ENCODE measurements at places on chromosomes 11 and 22.

DNA sequence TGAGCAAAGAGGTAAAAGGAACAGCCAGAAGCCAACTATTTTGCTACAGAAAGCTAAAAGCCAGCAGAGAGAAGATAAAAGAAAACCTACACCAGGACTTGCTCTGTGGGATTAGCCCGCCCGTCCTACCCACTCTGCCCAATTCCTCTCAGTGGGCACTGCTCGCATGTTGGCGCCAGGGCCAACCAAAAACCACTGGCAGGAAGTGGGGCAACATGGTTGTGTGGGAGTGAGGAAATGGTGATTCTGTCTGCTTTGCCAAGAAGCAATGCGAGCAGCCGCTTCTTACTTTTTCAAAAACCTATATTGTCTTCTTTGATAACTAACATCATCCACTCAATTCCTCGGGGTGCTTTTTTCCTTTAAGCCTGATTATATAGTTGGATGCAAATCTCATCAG, 14.2 kb upstream of the APOA1 start:
- peak; percentile 78 for DNase-seq

GRCh38 chr11:108780119-108780518, 115.2 kb downstream of the DDX10 start:
- DNase-seq: no peak

GRCh38 chr11:93740031-93740729, 1.1 kb downstream of the TAF1D start:
- DNase-seq: peak; percentile 79

- no peak for DNase-seq
Measured at GRCh38 chr11:79925570-79925969, 484.7 kb upstream of the TENM4 start.

DNA sequence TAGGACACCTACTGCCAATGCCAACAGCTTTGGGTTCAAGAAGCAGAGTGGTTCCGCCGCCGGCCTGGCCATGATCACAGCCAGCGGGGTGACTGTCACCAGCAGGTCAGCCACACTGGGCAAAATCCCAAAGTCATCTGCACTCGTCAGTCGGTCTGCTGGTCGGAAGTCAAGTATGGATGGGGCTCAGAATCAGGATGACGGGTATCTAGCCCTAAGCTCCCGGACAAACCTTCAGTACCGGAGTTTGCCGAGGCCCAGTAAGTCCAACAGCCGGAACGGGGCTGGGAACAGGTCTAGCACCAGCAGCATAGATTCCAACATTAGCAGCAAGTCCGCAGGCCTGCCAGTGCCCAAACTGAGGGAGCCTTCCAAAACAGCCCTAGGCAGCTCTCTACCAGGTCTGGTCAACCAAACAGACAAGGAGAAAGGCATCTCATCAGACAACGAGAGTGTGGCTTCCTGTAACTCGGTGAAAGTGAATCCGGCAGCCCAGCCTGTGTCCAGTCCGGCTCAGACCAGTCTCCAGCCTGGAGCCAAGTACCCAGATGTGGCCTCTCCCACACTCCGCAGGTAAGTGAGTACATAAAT, 115.1 kb downstream of the DBX1 start:
- no peak for DNase-seq

DNA sequence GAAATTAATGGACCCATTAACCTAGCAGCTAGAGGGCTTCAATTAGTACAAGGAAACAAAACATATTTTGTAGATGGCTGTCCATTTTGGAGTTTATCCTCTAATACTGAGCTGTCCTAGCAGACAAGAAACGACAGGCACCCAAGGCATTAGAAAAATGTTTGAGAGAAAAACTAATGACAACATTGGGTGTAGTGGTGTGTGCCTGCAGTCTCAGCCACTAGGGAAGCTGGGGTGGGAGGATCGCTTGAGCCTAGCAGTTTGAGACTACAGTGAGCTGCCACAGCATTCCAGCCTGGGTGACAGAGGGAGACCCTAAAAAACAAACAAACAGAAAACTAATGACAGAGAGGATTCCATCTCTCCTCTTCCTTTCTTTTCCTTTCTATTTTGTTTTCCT, 1.5 kb downstream of the A4GALT start:
- DNase-seq: no peak

GRCh38 chr22:49749885-49750510, 77.7 kb downstream of the BRD1 start:
- DNase-seq: peak; percentile 53

DNA sequence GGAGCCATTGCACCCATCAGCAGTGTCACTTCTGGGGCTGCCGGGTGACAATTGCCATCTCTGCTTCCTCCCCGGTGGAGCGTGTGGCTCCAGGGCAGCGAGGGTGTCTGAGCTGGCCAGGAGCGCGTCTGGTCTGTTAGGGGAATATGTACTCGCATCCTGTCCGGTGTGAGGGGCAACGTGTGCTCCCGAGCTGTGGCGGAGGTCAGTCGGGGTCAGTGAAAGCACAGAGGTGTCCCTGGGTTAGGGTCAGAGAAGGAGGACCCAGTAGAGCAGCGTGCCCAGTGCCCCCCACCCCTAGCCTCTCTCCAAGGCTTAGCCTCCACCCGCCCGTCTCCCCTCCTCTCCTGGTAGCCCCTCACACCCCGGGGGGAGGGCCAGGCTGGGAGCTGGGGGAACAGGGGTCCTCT, 1.5 kb downstream of the CLCF1 start:
- DNase-seq: no peak

DNA sequence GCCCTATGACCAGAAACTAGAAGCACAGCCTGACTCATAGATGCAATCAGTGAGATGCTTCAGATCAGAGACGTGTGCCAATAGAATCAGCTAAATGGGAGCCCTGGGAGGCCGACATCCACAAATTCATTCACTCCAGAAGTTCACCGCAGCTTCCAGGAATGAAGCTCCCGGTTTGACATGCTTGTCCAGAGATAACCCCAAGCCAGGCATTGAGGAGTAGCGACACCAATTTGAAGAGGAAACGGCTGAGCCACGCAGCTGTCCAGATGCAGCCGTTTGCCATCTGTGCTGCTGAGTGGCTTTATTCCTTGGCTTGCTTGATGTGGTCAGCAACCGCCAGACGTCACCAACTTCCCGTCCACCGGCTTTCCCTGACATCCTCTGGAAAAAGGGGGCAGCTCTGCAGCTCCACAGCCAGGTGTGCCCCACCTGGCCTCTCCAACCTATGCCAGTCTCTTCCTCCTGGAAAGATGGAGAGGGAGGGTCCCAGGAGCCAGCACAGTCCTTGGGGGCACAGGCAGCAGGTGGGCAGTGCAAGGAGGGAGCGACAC, 123.9 kb upstream of the OPCML start:
- no peak for DNase-seq

DNA sequence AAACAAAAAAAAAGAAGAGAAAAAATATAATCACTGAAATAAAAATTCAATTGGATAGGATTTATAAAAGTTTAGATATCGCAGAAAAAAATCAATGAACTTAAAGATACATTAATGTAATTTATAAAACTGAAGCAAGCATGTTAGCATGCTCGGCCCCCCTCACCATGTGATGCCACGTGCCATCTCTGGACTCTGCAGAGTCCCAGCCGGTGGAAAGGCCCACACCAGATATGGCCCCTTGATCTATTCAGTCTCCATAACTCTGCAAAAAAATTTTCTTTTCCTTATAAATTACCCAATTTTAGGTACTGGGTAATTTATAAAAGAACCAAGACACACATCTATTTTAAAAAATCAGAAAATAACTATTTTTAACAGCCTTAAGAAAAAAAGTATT, 476.0 kb upstream of the ANO3 start:
- DNase-seq: no peak

DNA sequence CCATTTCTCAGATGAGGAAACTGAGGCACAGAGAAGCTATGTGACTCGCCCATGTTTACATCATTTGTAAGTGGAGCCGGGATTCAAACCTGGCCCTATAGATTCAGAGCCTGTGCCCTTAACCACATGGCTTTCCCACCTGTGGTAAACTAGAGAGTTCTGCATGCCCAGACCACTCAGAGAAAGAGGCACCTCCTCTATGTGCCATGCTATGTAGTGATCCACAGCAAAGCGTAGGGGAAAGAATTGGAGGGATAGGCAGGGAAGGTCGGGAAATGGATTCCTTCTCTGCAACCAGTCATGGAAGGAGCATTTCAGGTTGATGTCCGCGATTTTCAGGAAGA, 15.4 kb upstream of the POU2AF2 start:
- no peak for DNase-seq

DNA sequence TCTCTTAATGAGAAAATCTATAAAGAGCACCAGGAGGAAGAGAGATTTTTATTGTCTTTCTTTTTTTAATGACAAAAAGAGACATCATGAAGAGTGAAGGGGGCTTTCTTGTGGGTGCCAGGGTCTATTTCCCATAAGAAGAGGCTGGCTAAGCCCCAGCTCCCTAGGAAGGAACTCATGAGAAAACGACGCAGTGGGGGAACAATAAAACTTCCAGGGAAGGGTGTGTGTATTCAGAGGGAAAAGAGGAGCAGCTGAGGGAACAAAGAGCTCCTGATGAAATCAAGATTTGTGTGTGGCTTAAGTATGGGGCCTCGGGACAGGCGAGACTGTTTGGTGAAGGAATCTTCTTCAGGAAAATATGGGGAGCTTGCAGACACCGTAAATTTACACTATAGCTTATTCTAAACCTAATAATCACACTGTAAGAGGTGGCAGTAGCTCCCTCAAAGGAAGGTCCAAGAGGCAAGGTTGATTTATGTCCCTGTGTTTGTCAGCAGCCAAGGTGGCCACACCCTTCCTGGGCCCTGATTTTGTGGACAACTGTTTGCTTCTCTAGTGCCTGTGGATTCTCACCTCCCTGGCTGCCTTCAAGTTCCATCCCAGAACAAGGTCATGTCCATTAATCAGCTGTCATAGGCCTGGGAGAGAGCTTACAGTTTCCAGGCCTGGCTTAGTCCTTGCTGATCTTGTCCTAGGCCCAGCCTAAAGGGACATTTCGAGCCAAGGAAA, 615.7 kb downstream of the INSC start:
- no peak for DNase-seq

DNA sequence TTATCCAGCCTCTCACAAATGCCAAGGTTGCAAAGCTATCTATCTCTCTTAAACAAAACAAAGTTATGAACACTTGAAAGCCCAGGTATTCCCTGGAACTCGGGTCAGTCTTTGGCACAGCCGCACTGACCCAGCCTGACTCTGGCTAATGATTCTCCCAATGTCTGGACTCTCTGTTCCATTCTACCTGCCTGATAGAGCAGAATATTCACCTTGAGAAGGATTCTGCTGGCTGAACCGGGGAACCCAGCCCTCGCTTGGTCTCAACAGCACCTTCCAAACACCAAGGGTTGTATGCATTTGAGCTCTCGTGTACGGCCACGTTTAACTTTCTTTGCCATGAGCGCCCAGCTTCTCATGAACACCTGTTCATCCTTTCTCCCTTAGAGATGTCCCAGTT, 116.8 kb downstream of the ZBTB16 start:
- no peak for DNase-seq
